ENCODE measurements at places on chromosomes 5 and 9.

- no peak for DNase-seq
Measured at GRCh38 chr5:4857761-4858160, 282.4 kb upstream of the ADAMTS16 start.

GRCh38 chr5:77181173-77181572, 29.3 kb upstream of the PDE8B start:
- no peak for DNase-seq

DNA sequence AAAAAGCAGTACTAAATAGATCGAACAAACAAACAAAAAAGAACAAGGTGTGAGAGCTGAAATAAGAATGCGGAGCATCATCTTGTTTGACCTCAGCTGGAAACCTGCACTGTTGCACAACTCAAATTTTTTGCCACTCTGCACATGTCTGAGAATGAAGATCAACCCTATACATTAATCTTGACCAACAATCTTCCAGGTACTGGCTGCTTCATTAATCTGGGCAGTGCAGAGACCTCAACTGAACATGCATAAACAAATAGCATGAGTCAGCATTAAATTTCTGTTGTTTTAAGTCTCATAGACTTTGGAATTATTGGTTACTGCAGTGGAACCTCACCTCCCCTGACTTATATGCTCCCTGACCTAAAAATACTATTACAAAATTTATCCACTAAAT, 114.6 kb upstream of the FTMT start:
- DNase-seq: no peak

DNA sequence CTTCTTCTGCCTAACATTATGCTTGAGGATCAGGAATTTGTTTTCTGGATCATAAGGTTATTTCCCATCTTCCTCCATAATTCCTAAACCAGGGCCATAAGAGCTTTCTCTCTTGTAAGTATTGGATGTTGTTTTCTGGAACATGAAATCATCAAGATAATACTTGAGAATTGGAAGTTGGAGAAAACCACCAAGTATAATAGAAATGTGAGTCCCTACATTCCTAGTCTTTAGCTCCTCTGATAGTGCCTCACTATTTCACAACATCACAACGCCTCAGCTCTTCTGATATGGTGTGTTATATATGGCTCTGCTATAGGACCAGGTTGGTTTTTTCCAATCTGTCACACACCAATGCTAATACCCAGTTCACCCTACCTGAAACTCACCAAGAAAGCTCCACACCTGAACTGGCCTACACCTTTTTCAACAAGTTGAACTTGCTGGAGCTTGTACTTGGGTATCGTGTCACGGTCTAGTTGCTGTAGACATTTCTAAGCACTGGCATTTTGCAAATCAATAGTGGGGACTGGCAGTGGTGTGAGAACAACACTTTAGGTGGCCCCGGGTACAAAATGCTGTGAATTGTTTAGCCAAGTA, 141.1 kb downstream of the ACTBL2 start:
- DNase-seq: no peak

DNA sequence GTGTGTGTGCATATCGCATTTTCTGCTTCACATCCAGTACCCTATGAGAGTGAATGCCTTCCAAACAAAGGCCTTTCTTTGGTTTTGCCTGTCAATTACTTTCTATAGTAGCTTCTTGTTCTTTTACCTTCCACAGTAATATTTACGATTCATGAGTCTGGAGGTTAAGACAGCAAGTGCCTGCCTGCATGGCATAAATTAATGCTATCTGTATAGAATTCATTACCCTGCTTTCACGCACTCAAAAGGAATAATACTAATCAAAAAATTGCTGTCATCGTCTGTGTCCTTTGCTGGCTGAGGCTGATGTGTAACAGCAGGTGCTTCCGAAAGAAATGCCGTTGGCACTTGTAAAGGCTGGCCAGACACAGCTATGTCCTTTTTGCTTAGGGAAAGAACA, 1304.4 kb upstream of the CDH6 start:
- no peak for DNase-seq

DNA sequence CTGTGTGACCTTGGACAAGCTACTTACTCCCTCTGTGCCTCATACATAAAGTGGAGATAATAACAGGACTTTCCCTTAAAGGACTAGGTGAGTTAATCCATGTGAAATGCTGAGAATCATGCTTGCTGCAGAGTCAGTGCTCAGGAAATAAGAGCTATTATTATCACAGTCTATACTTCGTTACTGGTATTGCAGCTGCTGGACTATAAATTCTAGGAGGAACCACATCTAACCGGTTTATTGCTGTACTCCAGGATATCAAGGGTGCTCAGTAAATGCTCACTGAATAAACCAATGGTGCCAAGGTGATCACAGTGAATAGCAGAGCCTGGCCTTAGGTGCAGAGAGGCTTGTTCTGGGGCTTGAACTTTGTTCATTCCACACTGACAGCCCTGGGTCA, 69.3 kb downstream of the HSPA4 start:
- DNase-seq: no peak

- DNase-seq: peak; percentile 40
Measured at GRCh38 chr5:56829137-56829908, 14.0 kb downstream of the MAP3K1 start.

DNA sequence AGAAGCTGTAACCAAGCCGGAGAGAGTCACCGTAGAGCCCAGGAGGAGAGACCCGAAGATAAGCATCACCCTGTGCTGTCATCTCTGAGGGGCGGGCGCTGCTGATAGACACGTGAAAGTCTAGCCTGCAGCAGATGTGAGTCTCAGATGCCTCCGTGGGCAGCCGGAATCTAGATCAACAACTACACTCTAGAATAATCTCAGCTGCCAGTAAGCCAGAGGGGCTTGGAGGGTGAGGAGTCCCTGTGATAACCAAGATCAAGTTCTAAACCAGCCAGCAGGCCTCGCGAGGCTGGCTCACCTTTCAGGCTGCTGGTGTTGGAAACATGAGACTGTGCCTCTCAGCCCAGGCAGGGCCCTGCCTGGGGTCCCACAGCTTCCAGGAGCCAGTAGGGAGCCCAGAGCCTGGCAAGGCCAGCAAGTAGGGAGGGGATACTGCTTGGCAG, 54.1 kb downstream of the DAPK1 start:
- no peak for DNase-seq

DNA sequence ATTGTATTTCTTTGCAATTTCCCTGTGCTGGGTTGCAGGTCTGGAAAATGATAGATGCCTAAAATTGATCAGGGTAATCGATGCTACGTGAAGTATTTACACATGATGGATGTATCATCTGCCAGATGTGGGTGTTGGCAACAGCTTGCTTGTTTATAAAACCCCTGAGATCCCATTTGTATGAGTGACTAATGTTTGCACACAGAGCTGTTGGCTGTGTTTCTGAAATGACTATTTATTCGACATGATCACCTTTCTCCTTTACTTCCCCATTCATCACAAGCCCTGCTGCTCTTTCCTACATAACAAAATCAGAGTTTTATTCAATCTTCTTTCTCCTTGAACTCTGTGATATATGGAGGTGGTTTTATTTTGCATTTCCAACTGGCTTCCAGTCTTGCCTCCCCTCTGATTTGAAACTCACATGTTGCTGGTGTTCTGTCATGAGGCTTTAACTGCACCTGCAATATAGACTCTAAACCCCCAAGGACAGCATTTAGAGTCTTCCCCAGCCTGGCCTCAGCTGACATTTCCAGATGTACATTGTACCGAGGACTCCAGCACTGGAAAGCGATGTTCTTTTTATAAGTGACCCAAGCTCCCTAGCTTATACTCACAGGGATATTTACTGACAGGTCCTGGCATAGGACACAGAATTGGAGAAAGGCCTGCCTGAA, 50.7 kb upstream of the SHB start:
- no peak for DNase-seq

- no peak for DNase-seq
Measured at GRCh38 chr5:149567226-149567625, 14.1 kb upstream of the ARHGEF37 start.

DNA sequence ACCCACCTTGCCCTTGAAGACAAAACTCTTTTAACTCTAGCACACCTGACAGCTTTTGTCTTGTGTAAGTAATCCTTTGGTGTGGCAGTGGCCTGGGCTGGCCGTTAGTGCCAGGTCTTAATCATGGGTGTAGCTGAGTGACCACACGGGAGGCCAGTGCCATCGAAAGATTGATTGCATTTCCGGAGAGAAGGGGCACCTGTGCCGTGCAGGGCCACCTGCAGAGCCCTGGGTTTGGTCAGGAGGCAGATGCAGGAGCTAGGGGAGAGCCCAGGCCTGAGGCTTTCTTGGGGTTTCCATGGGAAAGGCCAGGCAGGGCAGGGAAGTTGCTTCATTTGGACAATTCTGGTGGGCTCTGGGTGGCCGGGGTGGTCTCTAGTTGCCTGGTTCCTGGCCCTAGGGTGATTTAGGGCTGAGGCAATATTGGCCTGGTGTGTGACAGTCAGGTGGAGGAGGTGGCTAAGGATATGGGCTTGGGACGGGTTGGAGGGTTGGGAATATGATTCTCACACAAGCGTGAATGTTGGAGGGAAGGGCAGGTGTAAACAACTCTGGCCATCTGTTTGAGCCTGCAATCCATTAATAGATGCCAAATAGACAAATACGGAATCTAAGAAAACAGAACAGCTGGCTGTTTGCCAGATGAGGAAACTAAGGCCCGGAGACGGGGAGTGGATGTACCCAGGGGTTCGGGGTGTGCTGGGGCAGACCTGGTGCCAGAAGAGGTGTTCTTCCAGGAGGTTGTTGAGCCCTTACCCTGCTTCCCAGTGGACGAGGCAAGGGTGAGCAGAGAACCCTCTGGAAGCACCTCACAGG, 4.6 kb downstream of the DBH start:
- DNase-seq: no peak

- DNase-seq: no peak
Measured at GRCh38 chr9:129487658-129488483, 133.0 kb downstream of the C9orf50 start.

GRCh38 chr9:134975253-134975652, 57.5 kb upstream of the FCN1 start:
- no peak for DNase-seq

- DNase-seq: no peak
Measured at GRCh38 chr5:162939991-162940390, 497.4 kb upstream of the CCNG1 start.

DNA sequence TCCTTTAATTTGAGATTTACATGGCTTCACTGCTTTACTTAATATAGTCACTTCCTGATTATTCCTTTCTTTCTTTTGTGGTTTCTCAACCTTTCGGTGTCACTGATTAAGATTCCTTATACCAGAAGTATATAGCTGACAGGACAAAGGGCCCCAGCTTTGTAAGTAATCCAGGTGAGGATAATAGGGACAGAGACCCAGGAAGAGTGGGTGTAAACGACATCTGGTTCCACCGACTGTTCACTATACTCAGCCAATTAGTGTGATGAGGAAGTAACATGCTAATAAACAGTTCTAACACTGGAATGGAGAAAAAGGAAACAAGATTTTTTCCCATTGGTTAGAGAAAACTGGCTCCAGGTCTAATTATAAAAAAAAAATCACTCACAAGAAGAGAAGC, 286.3 kb upstream of the EFNA5 start:
- DNase-seq: no peak

GRCh38 chr5:56211298-56211865, 21.7 kb downstream of the ANKRD55 start:
- no peak for DNase-seq

DNA sequence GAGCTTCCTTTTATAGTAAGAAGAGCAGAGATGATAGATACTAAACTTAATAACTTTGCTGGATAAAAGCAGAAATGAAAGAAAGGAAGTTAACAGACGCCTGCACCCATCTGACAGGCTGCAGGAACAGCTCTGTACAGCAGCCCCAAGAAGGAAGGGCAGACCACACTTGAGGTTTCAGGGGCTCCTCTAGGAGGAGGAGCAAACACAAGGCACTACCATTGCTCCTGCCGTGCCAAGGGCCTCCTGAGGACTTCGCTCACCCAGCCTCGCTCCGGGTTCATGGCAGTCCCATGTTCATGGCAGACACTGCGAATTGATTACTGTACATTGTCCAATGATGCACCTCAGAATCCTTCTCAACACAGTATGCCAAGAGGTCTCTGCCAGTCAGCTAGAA, 85.1 kb downstream of the AMBP start:
- DNase-seq: no peak

GRCh38 chr9:8633784-8634183, 834.2 kb upstream of the DMAC1 start:
- no peak for DNase-seq

DNA sequence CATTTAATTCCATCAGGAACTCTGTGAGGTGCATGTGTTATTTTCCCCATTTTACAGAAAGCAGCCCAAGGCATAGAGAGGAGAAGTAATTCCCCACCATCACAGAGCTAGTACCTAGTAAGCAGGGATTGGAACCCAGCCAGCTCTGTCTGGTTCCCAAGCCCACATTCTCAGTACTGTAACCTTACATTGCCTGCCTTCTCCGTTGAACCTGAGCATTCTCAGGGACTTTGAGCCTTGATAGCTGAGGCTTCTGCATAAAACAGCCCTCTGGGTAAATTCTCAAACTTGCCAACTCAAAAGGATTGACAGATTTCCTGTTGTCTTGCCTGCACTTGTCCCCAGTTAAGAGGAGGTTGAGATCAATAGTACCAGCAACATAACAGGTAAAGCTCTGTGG, 9.2 kb upstream of the GLE1 start:
- no peak for DNase-seq

DNA sequence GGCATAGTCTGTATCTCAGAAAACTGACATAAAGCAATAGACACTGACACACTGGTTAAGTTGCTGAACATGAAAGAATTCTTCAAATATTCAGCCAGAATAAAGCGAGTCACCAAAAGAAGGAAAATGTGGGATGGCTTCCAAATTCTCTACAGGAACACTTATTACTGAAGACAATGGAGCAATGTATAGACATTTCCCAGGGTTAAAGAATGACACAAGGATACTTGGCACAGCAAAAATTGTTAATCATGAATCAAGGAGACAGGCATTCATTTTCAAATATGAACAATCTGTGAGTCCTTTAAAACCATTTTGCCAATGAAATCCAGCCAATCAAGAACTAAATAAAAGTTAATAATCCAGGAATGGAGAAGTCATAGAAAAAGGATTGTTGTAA, 92.5 kb downstream of the MTX3 start:
- no peak for DNase-seq

GRCh38 chr9:134839455-134840125, 41.0 kb upstream of the FCN2 start:
- DNase-seq: no peak

DNA sequence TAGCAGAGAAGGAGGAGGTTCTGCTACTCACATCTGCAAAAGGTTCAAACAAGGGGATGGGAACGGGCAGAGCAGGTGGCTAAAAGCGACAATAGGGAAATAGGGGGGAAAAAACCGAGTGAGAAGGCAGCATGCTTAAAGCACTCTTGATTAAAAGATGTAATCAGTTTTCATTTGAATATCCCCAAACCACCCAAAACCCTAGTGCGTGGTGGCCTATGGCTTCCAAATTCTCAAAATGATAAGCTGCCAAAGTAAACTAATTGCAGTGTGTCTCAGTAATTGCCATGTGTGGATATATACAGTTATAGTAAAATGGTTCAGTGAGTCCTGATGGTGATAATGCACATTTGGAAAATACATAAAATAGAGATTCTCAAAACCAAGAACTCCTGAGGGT, 315.2 kb upstream of the RFX3 start:
- DNase-seq: no peak

- no peak for DNase-seq
Measured at GRCh38 chr5:101904736-101905135, 391.3 kb downstream of the SLCO4C1 start.
